ENCODE measurements at places on chromosomes 1 and 21.
A peak's percentile ranks its signal among the peaks of the same experiment; 100 is the strongest.

DNA sequence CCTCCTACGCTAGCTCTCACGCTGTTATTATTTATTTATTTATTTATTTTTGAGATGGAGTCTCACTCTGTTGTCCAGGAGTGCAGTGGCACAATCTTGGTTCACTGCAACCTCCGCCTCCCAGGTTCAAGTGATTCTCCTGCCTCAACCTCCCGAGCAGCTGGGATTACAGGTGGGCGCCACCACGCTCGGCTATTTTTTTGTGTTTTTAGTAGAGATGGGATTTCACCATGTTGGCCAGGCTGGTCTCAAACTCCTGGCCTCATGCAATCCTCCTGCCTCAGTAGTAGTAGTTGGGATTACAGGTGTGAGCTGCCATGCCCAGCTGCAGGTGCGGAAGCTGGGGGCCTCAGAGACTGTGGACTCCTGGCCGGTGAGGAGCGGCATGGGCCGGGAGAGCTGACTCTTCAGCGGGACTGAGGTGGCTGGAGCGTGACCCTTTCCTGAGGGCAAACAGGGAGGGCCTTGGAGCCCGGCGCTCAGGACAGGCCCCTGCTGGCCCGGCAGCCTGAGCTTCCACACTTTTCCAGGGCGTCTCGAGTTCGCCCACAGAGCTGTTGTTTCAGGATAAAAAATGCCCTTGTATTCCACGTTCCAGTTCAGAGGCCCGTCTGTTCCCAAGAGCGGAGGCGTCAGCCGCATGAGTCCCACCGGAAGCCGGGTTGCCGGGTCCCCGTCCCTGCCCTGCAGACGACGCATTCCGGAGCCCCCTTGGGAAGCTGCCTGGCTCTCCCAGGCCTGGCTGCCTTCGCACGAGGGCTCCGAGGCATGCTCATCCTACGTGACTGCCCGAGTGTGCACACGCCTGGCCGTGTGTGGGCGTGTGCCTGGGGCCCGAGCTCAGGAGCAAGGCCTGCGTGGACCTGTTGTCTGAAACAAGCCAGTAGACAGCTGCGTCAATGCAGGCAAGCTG is 126.2 kb downstream of the SIK1 start:
- no peak for DNase-seq

DNA sequence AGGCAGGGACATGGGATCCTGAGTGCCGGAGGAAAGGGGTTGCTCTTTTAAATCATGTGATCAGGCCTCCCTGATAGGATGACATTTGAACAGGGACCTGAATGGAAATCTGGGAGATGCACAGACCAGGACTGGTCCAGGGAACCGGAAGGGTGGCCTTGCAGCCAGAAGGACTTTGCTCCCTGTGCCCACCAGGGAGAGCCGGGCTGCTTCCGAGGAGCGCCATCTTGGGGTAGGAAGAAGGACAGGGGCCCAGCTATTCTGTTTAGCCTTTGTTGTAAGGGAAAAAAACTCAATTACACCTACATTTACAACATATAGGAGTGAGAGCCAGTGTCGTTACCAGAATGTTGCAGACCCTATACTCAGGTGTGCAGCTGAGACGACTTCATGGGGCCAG is 5.5 kb downstream of the KLHDC7A start:
- DNase-seq: no peak

DNA sequence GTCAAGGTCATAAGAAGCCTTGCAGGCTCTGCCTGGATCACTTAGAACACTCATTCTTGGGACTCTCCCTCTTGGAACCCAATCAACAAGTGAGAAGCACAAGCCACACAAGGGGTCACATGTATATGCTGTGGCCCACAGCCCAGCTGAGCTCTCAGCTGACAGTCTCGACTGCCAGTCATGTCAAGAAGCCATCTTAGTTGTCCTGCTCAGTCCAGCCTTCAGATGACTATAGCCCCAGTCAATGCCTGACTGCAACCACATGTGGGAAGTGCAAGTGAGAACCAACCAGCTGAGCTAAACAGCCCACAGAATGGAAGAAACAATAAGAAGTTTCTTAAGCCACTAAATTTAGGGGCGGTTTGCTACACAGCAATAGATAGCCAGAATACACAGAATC is 356.0 kb downstream of the KCNH1 start:
- DNase-seq: no peak

DNA sequence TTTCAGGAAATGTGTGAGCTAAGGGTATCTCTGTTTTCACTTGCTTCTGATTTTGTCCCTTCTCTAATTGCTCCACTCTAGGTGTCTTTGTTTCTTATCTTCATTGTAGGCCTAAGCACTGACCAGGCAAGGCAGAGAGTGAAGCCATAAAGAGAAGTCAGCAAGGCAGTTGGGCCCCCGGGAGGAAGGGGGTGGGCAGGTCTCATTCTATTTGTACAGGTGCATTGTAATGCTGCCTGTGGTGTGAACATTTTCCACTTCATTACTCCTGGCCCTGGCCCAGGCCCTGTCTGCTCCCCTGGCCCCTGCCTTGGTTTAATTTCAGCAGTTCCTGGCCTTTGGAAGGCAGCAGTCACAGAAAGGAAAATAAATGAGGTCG is 86.4 kb upstream of the JUN start:
- no peak for DNase-seq

DNA sequence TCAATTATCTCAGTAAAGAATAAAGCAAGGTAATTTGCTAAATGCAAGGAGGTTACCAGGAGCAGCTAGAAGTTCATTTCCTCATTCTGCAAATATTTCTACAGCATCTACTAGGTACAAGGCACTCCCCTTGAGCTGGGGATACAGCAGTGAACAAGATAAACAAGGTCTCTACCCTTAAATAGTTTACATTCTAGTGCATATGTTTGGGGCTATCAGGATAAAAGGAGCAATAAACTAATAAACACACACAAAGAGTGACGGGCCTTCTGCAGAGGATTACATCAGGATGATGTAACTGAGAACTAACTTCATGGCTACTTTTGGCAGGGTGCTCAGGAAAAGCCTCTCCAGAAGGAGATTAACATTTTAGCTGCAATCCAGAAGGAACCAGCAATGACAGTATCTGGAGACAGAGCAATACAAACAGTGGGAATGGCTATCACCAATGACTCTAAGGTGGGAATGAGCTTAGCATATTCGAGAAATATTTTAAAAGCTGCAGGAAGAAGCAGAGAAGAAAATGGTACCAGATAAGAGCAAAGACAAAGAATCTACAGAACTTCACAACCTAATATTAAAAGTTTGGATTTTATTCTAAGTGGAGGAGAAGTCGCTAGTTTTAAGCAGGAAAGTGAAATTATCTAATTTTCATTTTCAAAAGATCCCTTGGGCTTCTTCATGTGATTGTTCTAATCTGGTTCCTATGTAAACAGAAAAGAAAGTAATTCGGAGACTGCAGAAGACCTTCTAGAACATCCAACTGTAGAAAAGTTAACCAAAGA is 25.8 kb downstream of the TP53BP2 start:
- no peak for DNase-seq

GRCh38 chr21:38621132-38621531 is 122.9 kb upstream of the ERG start:
- no peak for DNase-seq

GRCh38 chr1:9465640-9466039 is 73.6 kb upstream of the SLC25A33 start:
- no peak for DNase-seq

- DNase-seq: no peak
Observed at GRCh38 chr1:62514746-62515423, 78.0 kb downstream of the USP1 start.

GRCh38 chr1:28097100-28097472 is 8.7 kb upstream of the EYA3 start:
- DNase-seq: no peak

GRCh38 chr1:101262630-101263348 is 26.0 kb downstream of the S1PR1 start:
- peak; percentile 57 for DNase-seq

- DNase-seq: no peak
Observed at GRCh38 chr21:44058652-44058964, 46.5 kb downstream of the TRAPPC10 start.

- no peak for DNase-seq
Observed at GRCh38 chr1:209686322-209686721, 11.1 kb downstream of the G0S2 start.

DNA sequence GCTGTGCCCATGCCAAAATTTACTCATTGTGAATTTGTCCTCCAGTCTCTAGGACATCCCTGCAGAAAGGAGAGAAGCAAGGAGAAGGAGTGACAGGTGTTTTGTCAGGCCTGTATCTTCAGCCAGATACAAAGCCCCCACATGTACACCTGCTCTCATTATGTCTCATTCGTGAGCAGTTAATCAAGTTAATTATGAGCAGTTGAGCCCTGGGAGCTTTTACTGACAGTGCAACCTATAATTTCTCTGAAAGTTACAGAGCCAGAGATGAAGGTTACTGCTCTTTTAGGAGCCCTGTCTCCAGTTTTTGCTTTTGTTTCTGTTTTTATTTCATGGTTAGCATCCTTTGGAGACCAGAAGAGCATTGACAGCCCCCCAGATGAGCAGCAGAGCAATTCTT is 5.0 kb upstream of the ILDR2 start:
- DNase-seq: no peak

DNA sequence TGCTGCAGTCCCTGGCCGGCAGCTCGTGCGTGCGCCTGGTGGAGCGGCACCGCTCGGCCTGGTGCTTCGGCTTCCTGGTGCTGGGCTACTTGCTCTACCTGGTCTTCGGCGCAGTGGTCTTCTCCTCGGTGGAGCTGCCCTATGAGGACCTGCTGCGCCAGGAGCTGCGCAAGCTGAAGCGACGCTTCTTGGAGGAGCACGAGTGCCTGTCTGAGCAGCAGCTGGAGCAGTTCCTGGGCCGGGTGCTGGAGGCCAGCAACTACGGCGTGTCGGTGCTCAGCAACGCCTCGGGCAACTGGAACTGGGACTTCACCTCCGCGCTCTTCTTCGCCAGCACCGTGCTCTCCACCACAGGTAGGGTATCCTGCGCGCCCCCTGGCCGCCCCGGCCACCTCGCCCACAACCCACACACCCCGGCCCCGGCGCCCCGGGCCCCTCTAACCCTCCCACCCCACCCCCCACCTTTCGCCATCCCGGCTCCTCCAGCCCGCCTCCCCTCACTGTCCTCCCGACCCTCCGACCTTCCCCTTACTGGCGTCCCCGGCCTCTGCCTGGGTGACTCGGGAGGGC is 352 bp downstream of the KCNK1 start:
- DNase-seq: no peak

- no peak for DNase-seq
Observed at GRCh38 chr1:157104598-157105293, 5.1 kb upstream of the ETV3L start.

DNA sequence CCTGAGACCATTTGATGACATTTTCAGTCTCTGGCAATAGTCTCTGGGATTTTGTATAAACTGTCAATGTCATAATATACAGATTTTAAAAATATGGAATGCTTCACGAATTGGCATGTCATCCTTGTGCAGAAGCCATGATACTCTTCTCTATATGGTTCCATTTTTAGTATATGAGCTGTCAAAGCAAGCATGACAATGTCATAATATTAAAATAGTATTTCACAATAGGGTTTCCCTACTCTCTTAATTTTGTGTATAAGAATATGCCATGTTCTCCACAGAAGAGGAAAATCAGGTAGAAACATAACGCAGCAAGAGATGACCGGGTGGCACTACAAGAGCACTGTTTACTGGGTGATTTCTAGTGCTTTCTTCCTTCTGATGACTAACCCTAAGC is 8.3 kb upstream of the DIPK1A start:
- DNase-seq: no peak

- DNase-seq: no peak
Observed at GRCh38 chr1:79531790-79532189, 525.3 kb upstream of the ADGRL4 start.

DNA sequence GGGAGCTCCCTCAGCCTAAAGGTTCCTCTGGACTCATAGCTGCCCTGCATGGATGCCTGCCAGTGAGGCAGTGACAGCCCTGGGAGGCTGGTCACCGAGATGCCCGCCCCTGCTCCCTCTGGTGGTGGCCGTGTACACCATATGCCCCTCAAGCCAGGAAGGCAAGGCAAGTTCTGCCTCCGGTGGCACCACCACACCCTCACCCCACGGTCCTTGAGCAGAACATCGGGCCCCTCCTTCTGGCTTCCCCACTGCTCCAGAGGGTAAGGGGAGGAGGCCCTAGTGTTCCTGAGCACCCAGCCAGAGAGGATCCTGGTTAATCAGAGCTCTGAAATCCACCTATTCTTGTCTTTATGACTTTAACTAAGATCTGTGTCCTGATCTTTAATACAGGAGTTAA is 1.5 kb upstream of the S100A14 start:
- peak; percentile 77 for DNase-seq

DNA sequence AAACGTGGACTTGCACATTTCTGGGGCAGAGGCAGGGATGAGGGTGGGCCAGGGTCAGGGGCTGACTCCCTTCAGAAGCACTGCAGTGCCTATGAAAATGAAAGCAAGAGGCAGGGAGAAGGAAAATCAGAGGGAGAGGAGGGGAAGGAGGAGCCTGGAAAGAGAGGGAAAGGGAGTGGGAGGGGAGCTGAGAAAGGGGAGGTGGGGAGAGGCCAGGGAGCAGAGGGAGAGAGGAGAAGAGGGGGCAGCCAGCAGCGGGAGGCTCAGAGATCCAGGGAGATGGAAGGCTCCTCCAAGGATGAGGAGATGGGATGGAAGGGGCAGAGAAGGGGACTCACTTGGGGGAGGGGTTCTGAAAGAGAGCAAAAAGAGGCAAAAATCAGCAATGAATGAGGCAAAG is 96.3 kb upstream of the KLHDC7A start:
- no peak for DNase-seq

DNA sequence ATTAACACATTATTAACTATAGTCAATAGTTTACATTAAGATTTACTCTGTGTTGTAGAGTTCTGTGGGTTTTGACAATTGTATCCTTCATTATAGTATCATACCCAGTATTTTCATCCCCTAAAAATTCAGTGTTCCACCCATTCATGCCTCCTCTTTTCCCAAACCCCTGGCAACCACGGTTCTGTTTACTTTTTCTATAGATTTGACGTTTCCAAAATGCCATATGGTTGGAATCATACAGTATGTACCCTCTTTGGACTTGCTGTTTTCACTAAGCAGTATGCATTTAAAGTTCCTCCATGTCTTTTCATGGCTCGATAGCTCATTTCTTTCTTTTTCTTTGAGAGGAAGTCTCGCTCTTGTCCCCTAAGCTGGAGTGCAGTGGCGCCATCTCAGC is 109.5 kb downstream of the LAMC2 start:
- no peak for DNase-seq

GRCh38 chr1:186325239-186325638 is 49.8 kb downstream of the TPR start:
- no peak for DNase-seq

- DNase-seq: no peak
Observed at GRCh38 chr1:194533641-194534040, 1347.2 kb upstream of the B3GALT2 start.

Measured in bone marrow (tissue), 2 donors.